ENCODE measurements at places on chromosomes 12 and 14.

DNA sequence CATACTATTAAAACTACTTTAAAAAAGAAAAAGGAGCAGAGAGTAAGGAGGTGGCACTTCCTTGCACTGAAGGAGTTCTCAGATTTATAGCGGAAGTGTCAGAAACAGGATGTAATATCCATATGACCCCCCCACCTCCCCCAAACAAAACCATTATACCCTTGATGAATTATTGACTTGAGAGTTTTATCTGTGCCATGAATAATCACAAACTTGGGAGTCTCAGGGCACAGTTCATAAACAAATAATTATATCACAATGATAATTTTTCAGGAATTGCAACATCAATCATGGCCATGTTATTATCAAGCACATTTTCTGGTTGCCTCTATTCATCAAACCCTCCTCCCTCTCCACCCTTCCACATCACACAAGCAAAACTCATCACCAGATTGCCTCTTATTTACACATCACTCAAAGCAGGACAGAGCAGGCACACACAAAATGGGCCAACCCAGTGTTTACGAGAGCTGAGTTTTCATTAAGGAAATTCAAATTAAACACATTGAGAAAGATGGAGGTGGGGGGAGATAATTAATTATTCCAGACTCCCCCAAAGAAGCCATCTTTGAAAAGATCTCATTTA, 141.4 kb downstream of the EGLN3 start:
- no peak for DNase-seq

GRCh38 chr14:49622022-49622607, 1.5 kb downstream of the MGAT2 start:
- no peak for DNase-seq

DNA sequence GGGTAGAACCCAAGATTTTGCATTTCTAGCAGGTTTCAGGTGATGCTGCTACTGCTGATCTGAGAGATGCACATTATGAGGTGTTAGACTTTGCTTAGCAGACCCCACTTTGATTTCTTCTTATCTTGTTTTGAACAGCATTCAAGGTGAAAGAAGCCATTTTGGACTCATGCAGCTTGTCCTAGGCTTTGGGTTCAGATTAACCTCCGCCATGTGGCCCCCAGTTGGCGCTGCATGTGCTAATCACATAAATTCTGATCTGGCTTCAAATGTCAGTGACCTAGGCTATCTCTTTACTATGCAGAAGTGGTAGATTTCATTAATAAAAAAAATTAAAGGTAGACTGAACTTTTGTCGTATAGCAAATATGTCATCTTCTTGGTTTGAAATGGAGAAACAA, 89.8 kb upstream of the DYRK2 start:
- DNase-seq = no peak

GRCh38 chr12:51275088-51275487, 4.9 kb upstream of the SMAGP start:
- DNase-seq = no peak

GRCh38 chr14:67358924-67359774, 455 bp downstream of the ATP6V1D start:
- DNase-seq = peak; percentile 36

GRCh38 chr14:59116984-59117415, 71.5 kb upstream of the DAAM1 start:
- no peak for DNase-seq

DNA sequence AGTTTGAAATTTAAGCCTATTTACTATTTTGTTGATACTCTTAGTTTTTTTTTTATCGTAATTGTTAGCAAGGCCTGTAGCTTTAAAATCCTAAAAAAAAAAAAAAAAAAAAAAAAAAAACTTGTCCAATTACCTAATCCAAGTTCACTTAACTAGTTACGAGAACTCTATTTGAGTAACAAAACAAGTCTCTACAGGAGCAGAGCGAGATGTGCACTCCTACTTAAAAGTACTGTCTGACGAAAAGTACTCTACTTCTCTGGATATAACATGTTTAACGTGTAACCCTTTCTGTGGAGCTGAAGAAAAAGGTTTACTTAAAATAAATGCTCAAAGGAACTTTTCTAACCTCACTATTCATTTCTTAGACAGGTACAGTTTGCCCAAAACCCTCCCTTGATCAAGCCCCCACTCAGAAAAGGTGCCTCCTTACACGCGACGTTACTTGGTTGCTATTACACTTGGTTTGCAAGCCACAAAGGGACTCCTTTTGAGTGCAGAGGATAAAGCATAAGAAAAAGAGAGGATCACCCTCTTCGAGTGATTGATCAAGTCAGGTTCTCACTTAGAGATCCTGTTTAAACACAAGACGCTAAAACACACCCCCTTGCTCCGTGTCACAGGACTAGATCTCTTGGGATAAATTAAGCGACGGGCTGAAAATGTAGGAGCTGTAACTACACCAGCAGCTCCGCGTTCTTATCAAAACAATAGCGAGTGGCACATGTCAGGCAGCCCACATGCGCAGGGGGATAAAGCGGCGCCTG, 2.2 kb downstream of the BAZ1A start:
- no peak for DNase-seq

DNA sequence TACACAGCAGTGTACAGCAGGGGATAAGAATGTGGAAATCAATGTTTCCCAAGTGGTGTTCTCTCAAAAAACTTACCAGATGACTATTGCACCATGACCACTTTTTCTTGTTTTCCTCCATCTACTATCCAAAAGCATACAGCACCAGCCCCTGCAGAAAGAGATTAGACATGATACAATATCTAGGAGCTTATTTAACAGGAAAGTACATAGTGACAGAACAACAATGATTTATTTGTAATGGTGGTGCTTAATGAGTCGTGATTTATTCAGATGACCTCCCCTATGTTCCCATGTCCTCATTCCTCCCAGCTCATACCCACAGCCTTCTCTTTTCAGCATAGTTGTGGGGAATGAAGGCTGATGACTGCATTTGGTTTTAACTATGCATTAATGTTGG, 413.6 kb downstream of the BTG1 start:
- DNase-seq = no peak

GRCh38 chr12:30830751-30831150, 76.0 kb upstream of the CAPRIN2 start:
- DNase-seq = no peak

GRCh38 chr12:125873016-125873415, 807.8 kb downstream of the AACS start:
- no peak for DNase-seq

DNA sequence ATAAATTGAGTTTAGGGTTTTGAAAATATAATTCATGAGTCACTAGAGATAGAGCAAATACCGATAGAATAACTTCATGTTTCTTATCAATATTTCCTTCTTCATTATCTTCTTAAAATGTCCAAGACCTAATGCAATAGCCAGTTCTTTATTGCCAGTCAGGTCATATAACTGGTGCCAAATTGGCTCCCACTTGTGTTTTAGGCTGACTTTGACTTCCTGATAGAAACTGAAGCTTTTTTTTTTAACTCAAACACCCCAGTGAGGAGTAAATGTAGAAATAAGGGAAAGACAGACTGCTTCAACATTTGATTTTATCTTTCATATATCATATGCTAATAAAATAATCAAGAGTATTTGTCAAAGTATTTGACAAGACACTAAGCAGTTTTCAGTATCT, 80.7 kb downstream of the ARMH4 start:
- no peak for DNase-seq

DNA sequence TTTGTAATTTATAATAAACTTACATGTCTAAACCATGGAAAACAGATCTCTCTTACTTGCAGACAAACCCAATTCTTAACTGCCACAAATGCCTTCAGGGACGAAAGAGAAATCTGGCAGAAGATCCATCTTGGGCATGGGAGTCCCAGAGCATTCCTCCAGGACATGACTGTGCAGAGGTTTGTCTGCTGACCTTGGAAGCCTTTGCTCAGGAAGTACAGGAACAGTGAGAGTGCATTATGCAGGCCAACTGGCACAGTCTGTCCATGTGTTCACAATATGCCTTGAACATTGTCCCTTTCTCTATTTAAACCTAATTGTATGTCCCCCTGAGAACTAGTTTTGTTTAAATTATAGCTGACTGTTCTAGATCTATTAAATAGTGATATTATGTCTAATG, 467.1 kb downstream of the ATP23 start:
- DNase-seq = no peak
